ENCODE measurements at places on chromosomes 7 and 10. TPM values are rescaled to one million over a fixed set of nuclear protein-coding genes. Genes with fewer than 3 reads are reported as not detected.

DRGX gene
- not detected for total RNA-seq

SLC26A3 gene
- 52.4 TPM for total RNA-seq

DLX5 gene
- not detected for total RNA-seq

CNPY1 gene
- 0.18 TPM for total RNA-seq

XRCC2 gene
- 0.58 TPM for total RNA-seq

GRID2IP gene
- total RNA-seq, result not detected

SPDYE5 gene
- 0.37 TPM for total RNA-seq

GRCh38 chr10:32054094-32054493, 2.1 kb downstream of the KIF5B start:
- DNase-seq, result peak; percentile 83

DNA sequence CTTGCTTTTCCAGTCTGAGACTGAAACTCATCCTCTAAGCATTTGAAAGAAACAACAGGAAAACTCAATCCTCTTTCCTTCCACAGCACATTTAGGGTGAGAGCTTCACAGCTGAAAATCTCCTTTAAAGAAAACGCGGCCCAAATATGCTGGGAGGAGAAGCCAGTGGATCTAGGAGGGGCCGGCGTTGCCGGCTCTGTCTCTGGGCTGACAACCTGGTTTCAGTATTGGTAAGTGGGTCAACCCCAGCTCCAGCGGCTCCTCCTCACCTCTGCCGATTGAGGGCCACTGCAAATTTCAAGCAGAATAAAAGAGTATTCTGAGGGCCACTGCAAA, 75.3 kb upstream of the CPXM2 start:
- no peak for DNase-seq

- no peak for DNase-seq
Measured at GRCh38 chr7:64312826-64313225, 935 bp upstream of the ZNF736 start.

DNA sequence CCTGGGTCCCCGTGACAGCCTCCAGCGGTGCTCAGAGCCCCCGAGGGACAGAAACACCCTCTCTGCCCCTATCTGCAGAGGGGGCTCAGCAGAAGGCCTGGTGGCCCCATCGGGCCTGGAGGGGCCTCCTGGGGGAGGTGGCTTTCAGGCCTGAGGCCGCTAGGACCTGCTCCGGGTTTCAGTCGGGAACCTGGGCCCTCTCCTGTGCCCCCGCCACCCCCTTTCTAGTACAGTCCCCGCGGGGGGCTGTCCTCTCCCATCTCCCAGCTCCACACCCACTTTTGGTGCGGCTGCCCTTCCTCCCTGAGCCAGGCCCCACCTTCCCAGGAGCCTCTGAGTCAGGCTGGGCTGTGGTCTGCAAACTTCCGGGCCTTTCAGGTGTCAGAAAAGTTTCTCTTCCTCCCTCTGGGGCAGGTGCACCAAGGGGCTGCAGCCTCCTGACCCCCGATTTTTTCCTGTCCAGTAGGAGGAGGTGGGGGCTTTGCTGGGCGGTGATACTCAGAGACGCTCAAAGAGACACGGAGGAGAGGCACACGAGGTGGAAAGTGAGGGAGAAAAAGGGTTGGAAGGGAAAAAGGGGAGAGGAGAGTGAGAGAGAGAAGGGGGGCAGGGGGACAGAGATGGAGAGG, 692 bp downstream of the CARD11 start:
- no peak for DNase-seq

DNA sequence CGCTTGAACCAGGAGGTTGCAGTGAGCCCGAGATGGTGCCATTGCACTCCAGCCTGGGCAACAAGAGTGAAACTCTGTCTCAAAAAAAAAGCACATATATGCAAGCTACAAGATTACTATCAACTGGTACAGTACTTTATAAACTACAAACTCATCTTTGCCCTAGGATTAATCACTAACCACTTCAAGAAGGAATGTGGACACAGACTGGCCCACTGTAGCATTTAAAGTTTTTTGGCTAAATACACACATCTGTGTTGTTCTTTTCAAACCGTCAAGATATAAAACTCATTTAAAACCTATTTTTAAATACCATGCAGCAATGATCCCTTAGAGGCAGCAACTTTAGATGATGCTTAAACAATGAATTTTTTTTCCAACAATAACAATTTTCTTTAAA, 205.4 kb downstream of the IMMP2L start:
- DNase-seq, result no peak

DNA sequence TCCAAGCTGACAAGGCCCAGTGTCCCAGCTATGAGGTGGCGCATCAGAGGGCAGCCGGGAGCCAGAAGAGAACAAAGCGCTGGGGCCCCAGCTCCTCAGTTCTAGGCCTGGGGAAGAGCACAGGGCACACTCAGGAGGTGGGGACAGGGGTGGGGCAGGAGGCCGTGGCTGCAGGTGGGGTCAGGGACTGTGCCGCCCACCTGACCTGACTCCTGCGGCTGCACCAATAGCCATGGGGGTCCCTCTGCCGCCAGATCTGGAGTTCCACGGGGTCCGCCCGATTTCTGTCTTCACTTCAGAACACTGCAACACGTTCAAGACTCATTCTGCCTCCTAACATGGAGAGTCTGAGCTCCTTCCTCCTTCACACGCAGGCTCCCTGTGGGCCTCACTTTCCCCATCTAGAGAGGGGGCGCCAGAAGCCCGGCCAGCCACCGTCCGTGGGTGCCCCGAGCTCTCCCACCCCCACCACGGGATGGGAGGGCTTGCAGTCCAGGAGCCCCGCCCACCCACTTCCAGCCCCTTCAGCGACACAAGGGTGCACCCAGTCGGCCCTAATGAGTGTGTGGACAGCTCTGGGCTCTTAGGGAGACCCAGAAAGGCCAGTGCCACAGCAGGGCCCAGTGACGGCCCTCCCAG, 278.3 kb downstream of the MAD1L1 start:
- no peak for DNase-seq

All from stomach (tissue), 19 donors.